HFFc6 (cell line): ENCODE measurements at places on chromosomes 2 and 18.

- DNase-seq, result no peak
These were observed 540 bp downstream of the SOX11 start for GRCh38 chr2:5692561-5693286.

- DNase-seq, result no peak
These were observed 31.1 kb downstream of the ONECUT2 start for GRCh38 chr18:57466307-57466706.

DNA sequence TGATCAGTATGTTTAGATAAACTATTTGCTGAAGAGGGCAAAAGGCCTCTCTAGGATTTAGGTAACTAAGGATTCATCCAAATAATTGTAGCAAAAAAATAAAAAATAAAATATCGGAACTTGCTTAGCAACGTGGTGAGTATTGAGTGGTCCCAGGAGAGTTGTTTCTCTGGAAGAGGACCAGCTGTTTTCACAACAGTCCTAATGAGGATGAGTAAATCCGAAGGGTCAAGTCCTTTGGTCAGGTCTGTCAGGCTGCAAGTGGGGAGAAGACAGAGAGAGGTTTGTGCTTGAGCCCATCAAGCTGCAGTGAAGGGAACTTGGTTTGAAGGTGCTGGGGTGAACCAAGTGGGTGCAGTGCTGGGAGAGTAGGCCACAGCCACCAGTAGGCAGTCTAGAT is 539.2 kb downstream of the SLC4A3 start:
- DNase-seq, result no peak

GRCh38 chr18:3397786-3398185 is 52.2 kb upstream of the TGIF1 start:
- DNase-seq, result no peak

DNA sequence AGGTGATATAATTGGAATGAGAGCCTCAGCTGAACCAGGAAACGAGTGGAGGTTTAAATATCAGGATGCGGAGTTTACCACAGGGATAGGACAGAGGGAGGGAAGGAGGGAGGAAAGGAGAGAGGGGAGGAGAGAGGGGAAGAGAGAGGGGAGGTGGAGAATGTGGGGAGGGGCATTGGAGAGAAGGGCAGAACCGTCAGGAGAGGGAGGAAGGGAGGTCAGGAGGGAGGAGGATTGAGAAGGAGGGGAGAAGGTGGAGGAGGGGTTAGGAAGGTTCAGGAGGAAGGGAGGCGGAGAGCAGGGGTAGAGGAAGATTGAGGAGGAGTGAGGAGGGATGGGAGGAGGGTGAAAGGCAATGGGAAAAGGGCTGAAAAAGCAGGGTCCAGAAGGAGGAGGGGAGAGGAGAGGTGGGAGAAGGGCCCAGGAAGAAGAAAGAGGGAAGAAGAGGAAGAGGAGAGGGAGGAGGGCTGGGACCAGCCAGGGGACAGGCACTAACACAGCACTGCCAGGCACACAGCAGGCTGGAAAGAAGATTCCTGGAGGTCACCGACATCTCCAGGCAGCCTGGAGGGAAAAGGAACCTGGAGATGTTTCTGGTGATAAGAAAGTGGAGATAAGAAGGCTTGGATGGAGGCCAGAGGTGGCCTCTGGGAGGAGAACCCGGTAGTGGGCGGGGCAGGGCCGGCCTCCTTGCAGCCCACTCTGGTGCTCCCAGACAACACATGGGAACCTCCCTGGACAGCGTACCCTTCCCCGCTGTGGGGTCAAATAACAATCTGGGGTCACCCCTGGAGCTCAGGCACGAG is 176.7 kb upstream of the SMAD2 start:
- DNase-seq, result no peak

- DNase-seq, result no peak
These were observed 3.1 kb downstream of the ARL4C start for GRCh38 chr2:234493796-234494195.

DNA sequence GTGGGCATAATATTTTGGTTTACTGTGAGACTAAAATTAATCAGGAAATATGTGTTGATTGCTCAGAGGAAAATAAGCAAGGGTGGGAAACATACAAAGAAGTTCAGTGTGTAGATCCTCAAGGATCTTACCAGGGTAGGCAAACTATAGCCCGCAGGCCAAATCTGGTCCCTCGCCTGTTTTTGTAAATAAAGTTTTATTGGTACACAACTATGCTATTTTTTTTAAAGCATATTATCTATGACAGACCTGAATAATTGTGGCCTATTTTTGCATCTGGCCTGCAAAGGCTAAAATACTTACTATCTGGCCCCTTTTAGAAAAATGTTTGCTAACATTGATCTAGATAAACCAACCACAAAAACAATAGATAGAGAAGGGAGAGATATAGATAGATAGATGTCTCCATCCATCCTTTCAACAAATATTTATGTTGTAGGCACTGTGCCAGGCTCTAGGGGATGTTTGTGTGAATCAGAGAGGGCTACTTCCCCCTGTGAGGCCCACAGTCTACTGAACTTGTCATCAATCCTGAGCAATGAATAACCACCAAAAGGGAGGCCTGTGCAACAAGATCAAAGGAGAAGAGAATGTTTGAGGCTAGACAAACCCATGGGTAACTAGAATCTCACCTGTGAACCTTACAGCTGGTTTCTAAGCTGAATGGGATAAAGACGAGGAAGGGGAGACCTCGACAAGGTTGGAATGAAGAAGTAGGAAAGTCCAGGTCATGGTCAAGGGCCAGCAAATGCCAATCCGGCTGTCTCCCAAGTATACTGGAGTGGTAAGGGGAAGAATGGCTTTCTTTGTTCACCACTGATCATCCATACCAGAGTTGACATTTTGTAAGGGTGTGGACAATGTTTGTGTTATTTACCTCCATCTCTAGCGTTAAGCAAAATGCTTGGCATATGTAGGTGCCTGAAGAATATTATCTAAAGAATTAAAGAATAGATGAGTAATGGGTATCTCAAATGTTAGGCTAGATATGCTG is 23.6 kb downstream of the ALPK2 start:
- DNase-seq, result peak; percentile 62
